Hematopoietic multipotent progenitor cell treated with erythropoietin and hydrocortisone succinate and interleukin-3 and kit ligand, for 8 days (in vitro differentiated cells): ENCODE measurements at places on chromosomes 4 and X.

DNA sequence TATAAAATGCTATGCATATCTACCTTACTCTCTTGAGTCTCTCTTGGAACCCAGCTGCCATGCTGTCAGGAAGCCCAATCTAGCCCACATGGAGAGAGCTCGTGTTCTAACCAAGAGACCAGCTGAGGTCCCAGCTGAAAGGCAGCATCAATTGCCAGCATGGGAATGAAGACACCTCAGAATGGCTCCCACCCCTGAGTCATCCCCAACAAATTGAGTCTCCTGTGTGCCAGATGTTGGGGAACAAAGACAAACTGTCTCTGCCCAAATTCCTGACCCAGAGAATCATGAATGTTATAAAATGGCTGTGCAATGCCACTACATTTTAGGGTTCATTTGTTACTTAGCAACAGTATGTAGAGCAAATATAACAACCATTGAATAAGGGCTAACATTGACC lies 105.2 kb upstream of the STX18 start:
- no peak for DNase-seq

DNA sequence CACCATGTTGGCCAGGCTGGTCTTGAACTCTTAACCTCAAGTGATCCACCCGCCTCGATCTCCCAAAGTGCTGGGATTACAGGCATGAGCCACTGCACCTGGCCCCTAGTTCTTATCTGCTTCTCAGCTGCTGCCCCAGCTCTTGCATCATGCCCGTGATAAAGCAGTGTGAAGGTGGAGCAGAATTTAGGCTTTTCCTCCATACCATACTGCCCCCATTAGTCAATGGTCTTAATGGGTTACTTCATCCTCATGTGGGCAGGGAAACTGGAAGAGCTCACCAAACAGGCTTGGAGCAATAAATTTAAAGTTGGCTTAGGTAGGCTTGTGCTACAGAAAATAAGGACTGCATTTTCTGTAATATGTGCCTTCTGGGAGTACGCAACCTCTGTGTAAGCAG lies 636.9 kb upstream of the BOD1L1 start:
- no peak for DNase-seq

DNA sequence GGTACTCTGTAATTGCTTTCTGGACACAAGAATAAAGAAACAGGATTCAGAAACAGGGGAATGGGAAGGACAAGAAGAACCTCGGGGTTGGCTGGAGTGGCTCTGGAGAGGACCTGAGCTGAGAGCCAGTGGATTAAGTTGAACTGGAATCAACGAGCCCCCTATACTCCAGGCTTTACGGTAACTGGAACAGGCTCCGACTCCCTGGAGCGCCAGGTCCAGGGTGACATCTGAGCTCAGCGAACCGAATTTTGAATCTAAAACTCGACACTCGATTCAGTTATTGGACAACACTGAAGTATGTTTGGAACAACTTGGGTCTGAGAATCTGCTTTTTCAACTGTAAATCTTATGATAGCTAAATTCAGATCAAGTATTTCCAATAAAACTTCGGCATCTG lies 23.9 kb downstream of the HMX1 start:
- DNase-seq, result no peak

- no peak for DNase-seq
These were observed 225.0 kb downstream of the COL25A1 start for GRCh38 chr4:109077505-109077904.

GRCh38 chr4:123353656-123354055 lies 42.9 kb upstream of the SPRY1 start:
- no peak for DNase-seq

- no peak for DNase-seq
These were observed 1.8 kb upstream of the HPGDS start for GRCh38 chr4:94344457-94344856.

DNA sequence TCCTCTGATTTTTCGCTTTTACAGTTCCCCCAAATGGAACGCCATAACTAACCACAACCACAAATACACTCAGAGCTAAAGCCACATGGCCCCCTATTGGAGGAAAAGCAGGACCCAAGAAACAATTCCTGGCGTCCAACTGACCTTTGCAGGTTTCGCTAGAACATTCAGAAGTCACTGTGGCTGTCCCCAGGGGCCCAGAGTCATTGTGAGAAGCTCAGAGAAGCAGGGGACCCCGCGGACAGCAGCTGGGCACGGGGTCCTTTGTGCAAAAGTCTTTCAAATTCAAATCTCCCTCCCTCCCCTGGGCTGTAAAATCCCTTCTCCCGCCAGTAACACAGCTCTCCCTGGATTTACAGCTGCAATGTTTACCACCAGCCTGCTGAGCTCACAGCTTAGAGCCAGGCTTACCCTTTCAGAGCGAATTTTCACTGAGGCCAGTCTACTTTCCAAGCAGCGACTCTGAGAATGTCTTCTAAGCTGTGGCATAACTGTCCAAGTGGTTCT lies 214.8 kb downstream of the CRLF2 start:
- DNase-seq, result no peak

- no peak for DNase-seq
These were observed 23.4 kb downstream of the RBM47 start for GRCh38 chr4:40606239-40606767.

DNA sequence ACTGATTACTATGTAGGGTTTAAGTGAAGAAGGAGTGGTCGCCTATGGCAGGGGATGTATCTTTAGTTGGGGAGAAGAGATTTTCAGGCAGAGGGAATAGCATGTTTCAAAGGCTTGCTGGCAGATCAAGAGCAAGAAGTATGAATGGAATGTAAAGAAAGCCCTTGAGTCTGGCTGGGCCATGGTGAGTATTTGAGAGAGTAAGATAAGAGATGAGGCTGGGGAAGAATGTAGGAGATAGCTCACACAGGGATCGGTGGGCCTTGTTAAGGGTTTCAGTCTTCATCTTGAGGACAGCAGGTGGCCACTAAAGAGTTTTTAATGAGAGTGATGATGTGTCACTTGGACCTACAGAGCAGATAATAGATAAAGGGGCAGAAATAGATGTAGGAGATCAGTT lies 319.1 kb upstream of the RPS6KA3 start:
- no peak for DNase-seq

DNA sequence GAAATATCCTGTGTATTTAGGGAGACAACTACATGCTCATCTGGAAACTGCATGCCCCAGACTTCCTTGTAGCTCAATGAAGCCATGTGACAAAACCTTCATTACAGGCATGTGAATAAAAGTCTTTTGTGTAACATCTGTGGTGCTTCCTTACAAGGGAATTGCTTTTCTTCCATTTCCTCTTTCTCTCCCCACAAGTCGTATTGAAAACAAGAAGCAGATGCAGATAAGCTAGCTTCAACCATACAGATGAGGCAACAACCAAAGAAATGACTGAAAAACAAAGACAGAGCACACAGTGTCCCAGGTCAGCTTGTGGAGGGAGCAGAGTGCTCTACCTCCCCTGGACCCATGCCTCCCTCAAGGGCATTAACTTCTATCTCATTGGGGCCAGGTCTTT lies 115.8 kb upstream of the INPP4B start:
- DNase-seq, result peak; percentile 23

- no peak for DNase-seq
These were observed 49.2 kb downstream of the MOSPD2 start for GRCh38 chrX:14922437-14922836.

DNA sequence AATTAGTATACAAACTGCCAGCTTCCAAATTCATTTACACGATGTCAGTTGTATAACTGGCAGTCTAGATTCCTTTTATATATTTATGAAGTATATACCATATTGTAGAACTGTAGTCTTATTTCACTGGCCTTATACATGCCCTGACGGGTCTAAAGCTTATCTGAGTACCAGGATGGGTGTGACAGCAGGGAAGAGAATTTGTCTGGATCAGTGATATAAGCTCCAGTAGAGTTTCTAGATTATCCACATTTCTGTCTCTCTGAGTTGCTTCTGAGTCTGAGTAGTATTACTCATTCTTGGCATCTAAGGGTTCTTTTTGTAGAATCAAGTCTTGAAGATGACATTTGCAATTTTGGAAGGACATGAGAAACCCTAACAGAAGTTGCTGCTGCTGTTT lies 101.3 kb downstream of the RPA4 start:
- DNase-seq, result peak; percentile 43

DNA sequence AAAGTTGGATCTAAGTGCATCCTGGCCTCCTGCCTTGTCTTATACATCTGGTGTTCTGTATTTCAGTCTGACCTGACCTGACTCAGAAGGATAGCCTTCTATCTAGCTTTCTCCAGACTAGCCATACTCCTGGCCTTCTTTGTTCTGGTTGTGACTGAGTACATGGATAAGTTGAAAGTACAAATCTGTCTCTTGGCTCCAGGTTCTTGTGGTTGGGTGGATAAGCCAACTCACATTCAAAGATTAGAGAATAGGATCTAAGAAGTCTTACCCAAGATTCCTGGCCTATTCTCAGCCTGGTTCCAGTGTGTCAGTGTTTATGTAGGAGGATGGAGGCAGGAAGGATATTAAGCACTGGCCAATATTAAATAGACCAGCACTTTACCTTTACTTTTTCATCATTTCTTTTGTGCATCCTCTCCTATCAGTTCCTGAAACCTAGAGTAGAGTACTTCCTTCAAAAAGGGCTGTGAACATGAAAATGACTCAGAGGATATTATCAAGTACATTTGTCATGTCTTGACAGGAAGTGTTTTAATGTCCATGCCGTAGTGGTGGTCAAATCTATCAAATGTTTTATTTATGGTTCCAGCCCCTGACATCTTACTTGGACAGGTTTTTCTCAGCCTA lies 123.5 kb downstream of the IL15 start:
- DNase-seq, result no peak

DNA sequence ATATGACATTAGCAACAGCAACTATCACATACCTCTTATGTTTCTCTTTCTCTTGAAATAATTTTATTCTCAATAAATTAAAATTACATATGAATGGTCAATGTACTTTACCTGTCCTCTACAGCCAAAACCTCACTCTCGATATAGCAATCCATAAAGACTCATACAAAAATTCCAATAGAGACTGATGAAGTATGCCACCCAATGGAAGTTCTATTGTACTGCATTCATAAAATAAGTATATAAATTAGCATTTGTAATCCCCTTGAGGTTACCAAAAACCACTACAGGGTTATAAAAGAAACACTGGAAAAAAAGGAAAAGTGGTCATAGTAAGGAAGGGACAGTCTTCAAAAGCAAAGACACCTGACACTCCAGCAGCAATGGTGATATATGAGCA lies 32.8 kb downstream of the CLDN2 start:
- peak; percentile 21 for DNase-seq

- no peak for DNase-seq
These were observed 150.5 kb downstream of the TBCK start for GRCh38 chr4:106165351-106166010.

DNA sequence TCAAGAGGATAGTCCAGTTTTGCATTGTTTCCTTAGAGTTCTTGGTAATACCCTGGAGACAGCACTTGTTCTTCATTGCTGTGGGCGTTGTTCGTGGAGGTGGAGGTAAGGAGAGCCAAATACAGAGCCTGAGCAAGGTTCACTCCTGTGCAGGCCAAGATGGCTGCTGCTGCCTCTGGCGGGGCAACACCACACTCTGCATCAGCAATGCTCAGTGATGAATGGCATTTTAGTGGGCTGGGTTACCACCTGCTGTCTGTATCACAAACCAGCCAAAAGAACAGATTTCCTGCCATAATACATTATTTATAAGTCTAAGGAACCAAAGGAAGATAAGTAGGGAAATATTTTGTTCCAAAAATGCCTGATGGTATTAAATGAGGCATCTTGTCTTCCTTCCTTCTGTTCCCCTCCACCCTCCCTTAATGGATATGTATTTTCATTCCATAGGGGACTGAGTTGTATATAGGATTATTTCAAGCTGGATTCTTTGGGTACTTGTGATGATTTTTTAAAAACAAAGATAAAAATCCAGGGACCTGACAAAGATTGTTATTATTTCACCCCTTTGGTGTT lies 61.6 kb upstream of the LIMCH1 start:
- DNase-seq, result no peak

- no peak for DNase-seq
These were observed 499.6 kb downstream of the PPARGC1A start for GRCh38 chr4:23390246-23390645.

DNA sequence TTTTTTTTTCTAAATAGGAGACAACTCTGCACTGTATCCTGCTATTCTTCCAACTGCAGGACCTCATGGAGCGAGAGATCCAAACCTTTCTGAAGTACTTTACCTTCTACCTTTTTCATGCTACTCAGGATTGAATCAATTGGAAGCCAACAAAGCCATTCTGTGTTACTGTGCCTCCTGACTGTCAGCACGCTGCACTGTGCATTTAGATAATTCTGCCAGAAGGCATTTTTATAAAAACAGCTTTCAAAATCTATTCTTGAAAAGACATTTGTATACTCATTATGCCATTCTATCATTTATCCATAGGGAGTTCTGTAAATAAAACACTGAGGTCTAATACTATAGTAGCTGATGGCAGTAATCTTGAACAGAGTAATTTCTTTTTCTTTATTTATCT lies 142.8 kb downstream of the SLIT2 start:
- no peak for DNase-seq

GRCh38 chr4:8306511-8307021 lies 37.0 kb downstream of the HTRA3 start:
- DNase-seq, result no peak

DNA sequence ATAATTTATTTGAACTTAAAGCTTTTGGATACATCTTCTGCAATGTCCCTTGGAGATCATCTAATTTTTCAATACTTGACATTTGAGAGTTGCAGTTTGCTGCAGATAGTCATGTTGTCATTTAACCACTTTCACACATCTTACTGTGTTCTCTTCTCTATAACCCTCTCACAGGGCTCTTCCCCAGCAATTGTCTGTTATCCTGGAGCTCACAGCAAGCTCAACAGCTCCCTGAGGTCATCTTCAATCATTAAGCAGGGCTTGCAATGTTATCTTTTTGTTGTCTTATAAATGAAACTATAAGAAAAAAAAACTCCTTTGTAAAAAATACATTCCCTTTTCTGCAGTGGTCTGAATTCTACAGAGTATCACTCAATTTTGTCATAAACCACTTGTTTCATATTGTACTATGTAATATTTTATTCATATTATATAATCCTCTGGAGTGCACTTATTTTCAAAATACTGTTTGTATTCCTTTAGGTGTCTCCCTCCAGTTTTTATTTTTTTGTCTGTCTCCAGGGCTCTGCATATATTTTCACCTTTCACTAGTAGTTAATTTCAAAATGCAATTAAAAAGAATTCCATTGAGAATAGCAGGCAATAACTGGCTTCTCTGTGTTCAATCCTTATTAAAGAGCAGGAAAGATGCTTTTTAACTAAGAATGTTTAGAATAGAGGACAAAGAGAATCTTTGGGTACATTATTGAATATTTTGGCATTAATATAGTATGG lies 106.3 kb upstream of the ARSJ start:
- DNase-seq, result no peak
